ENCODE measurements at places on chromosomes 16 and 17. TPM values are rescaled to one million over a fixed set of nuclear protein-coding genes. Genes with fewer than 3 reads are reported as not detected.

DNA sequence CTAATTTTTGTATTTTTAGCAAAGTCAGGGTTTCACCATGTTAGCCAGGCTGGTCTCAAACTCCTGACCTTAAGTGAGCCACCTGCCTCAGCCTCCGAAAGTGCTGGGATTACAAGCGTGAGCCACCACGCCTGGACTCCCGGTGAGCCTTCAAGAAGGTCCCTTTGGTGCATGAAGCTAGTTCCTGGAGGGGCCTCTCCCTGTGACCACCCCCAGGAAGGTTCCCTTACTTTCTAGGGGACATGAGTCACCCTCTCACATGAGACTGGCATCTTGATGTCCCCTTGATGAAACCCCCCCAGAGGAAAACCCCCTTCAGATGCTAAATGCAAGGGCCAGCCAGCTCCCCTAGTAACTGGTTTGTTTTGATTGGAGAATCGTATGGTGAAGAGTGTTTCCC is 12.8 kb downstream of the CARHSP1 start:
- no peak for DNase-seq

DNA sequence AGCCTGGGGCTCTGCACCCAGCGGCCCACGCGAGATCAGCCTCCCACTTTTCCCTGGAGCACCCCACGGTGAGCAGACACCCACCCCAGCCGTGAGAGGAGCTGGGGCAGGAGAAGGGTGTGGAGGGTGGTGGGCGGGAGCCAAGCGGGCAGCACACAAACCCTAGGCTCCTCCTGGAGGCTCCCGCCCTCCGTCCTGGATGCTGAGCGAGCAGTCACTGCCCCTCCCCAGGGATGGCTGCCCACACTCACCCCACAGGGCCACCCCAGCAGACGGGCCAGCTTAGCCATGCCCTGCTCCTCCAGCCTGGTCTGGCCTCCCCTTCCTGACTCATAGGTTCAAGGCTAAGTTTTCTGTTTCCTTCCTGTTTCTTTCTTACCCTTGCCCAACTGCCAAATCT is 15.7 kb upstream of the ABCC3 start:
- DNase-seq = no peak

FBXW10 gene
- polyA plus RNA-seq = 0.44 TPM

KRTAP4-12 gene
- polyA plus RNA-seq = not detected

- no peak for DNase-seq
Measured at GRCh38 chr17:77245162-77245926, 104.6 kb downstream of the SEC14L1 start.

- no peak for DNase-seq
Measured at GRCh38 chr16:77437859-77438258, 3.0 kb upstream of the ADAMTS18 start.

DNA sequence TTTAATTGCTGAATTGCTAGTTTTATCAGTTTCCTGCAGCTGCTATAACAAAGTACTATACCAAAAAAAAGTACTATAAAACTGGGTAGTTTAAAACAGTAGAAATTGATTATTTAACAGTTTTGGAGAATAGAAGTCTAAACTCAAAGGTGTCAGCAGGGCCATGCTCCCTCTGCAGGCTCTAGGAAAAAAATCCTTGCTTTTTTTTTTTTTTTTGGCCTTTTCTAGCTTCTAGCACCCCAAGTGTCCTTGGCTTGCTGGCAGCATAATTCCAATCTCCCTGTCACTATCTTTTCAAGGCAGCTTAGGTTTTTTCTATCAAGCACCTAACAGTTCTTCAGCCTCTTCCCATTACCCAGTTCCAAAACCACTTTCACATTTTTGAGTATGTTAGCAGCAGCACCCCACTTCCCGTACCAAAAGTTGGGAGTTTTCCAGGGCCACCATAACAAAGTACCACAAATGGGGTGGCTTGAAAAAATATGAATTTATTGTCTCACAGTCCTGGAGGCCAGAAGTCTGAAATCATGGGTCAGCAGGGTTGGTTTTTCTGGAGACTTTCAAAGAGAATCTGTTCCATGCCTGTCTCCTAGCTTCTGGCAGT is 37.4 kb downstream of the BPTF start:
- DNase-seq = no peak

GRCh38 chr17:80212962-80213642 is 7.0 kb downstream of the SGSH start:
- DNase-seq = no peak

CHRNE gene
- 1.1 TPM for polyA plus RNA-seq

- no peak for DNase-seq
Measured at GRCh38 chr16:15601212-15601879, 41.6 kb downstream of the MARF1 start.

- no peak for DNase-seq
Measured at GRCh38 chr17:55426851-55427586, 5.4 kb upstream of the MMD start.

EFCAB5 gene
- 2.9 TPM for polyA plus RNA-seq

MYH8 gene
- polyA plus RNA-seq = 0.92 TPM

DNA sequence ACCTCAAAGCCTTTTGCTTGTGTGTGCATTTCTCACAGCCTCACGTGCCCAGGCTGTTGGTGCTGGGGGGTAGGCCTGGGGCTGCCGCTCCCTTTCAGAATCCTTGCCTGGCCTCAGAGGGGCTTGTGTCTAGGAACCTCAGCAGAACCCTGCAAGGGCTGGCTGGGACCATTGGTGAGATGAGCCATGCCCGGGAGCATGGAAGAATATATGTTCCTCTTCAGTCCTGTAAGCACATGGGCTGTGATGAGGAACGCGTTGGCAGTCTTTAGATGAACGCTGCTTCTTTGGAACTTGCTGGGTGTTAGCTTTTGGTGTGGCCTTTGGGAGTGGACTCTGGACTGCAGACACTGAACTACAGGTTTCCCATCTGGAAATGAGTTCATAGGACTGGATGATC is 32.0 kb upstream of the SLC5A10 start:
- DNase-seq = no peak

DNA sequence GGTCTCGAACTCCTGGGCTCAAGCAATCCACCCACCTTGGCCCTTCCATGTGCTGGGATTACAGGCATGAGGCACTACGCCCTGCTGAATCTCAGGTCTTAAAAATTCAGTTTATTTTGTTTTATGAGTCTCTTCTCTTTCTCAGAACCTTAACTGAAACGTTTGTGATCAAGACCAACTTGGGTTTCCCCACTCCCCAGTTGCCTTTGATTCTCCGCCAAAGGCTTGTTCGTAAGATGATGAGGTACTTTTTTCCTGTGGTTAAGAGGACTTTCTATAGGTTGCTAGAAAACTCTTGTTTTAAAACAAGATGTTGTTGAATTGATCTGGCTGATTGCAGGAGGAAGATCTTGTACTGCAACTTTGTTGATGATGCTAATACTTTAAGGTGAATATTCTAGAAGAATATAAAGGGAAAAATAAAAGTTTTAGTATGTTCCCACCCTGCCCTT is 11.7 kb downstream of the ABCC1 start:
- DNase-seq = no peak

GRCh38 chr17:74410001-74410443 is 21.9 kb upstream of the GPRC5C start:
- DNase-seq = no peak

SLC12A3 gene
- polyA plus RNA-seq = 15.8 TPM

GRCh38 chr16:66308096-66308495 is 58.4 kb upstream of the CDH5 start:
- DNase-seq = no peak

DNA sequence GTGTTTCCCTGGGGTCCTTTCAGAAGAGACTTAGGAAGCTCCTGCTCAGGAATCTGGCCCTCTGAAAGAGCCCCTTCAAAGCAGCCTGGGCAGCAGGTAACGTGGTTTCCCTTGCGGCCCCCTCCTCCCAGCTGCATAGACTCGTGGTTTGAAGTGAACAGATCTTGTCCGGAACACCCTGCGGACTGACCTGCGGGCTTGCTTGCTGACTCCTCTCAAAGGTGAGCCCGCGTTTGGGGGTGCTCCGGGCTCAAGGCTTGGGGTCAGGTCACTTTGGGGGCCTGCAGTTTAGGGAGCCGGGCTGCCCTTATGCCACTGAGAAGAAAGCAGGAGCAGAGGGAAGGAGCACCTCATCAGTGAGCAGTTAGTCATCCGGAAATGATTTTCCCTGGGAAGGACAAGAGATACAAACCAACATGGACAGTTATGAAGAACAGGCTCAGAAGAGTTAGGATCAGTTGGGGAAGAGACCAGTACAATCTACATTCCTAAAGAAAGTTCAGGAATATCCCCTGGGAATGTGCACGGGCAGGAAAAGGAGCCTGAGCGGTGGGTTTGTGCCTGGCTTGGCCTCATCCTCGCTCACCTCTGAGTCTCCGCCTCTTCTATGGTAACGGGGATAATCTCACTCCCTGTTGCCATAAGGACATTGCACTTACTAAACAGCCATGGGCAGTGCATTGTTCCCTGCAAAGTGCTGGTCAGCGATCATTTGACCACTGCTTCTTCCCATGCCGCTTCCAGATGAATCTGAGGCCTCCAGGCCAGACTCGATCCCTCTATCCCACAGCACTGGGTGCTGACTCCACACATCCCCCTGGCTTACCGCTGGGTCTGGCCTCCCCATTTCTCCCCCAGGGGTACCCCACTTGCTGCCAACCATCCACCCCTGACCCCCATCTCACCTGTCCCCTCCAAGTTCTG is 10.0 kb downstream of the LDHD start:
- no peak for DNase-seq

DNA sequence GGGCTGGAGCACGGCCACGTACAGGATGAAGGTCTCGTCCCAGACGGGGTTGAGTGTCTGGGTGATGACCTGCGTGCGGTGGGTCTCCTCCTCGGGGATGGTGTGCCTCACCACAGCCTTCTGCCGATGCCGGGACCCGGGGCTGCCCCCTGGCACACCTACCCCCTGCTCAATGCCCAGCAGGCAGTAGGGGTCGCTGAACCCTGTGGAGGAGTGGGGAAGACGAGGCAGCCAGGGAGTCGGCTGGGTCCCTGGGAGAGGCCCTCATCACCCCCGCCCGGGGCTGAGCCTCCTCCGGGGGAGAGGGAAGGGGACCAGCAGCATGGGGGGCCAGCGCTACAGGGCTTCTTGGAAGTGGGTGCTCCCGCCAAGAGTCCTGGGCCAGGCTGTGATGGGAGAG is 1.8 kb downstream of the UNC13D start:
- no peak for DNase-seq

GRCh38 chr16:65154321-65154720 is 32.5 kb upstream of the CDH11 start:
- peak; percentile 57 for DNase-seq

- no peak for DNase-seq
Measured at GRCh38 chr17:42407289-42407836, 15.7 kb downstream of the CAVIN1 start.

DNA sequence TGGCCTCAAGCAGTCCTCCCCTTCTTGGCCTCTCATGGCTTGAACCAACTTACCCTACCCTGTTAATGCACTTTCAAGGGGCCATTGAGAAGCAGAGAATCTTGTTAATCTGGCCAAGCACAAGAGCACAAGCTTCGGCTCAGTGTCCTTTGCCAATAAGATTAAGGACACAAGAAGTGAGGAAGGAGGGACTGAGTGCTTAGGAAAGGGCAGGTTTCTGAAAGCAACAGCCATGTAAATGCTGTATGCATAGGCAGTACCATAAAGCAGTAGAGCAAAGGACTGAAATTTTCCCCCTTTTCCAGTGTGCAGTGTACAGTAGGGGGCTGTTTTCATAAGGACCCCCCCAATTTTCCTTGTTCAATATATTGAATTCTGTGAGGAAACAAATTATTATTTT is 37.7 kb downstream of the IST1 start:
- DNase-seq = no peak

RNF222 gene
- 0.18 TPM for polyA plus RNA-seq

- DNase-seq = no peak
Measured at GRCh38 chr16:57903656-57904055, 67.3 kb downstream of the CNGB1 start.

DNA sequence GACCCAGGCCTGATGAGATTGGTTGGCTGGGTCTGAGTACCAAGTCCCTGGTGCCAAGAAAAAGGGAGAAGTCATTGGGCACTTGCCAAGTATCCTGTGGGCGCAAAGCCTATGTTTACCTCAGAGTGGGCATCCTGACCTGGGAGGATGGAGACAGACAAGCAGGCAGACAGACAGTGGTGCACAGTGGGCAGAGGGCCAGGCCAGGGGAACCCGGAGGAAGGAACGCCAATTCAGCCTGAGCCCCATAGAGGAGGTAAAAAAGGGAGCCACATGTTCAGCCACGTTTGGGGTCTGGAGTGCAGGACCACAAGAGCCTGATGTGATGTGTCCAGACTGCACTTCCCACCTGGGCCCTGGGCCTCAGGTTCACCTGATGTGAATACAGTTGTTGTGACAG is 5.4 kb downstream of the PHKG2 start:
- no peak for DNase-seq

DNA sequence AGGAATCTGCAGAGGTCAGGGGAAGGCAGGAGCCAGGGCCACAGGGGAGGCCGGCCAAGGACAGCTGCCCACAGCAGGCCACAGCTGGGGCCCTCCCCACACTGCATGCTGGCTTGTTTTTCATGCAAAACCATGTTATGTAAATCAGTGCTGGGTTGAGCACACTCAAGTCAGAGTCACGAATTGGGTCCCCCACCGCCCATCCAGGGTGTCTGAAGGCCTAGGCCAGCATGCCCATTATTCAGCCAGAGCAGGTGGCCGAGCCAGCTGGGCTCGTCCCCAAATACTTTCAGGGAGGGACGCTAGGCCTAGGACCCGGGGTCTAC is 51.2 kb upstream of the TOB1 start:
- DNase-seq = no peak

EXOC3L1 gene
- polyA plus RNA-seq = 6.7 TPM

CD300H gene
- not detected for polyA plus RNA-seq
